ENCODE measurements at places on chromosomes 12 and 14.

GRCh38 chr14:70907176-70907995 lies at the start of gene PCNX1:
TSS of gene PCNX1 (plus strand) at chr14:70907459. CDS start at chr14:70907851, 392 bp downstream.
- DNase-seq = peak; percentile 96

DNA sequence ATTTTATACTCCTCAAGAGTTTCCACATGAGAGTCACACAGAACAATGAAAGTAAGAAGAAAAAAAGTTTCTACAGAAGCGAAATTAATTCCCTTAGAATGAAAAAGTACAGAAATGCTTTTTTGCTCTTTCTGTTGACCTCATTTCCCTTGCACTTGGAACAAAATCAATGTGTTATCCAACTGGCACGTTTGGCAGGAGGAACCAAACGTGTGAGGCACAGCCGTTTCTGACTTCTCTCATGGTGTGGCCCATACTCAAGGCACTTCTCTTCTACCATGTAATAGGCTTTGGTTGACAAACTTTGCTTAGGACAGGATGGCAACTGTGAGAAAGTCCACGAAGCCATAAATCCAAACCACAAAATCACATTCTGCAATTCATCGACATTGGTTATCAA lies 297.0 kb downstream of the FUT8 start:
- no peak for DNase-seq

DNA sequence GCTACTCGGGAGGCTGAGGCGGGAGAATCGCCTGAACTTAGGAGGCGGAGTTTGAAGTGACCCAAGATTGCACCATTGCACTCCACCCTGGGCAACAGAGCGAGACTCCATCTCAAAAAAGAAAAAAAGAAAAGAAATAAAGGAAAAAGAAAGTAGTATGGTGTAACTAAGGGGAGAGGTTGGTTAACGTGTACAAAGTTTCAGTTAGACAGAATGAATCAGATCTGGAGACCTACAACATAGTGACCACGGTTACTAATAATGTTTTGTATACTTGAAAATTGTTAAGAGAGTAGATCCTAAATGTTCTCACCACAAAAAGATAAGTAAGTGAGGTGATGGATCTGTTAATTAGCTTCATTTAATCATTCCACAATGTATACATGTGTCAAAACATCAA lies 1208.8 kb downstream of the VRK1 start:
- DNase-seq = no peak

DNA sequence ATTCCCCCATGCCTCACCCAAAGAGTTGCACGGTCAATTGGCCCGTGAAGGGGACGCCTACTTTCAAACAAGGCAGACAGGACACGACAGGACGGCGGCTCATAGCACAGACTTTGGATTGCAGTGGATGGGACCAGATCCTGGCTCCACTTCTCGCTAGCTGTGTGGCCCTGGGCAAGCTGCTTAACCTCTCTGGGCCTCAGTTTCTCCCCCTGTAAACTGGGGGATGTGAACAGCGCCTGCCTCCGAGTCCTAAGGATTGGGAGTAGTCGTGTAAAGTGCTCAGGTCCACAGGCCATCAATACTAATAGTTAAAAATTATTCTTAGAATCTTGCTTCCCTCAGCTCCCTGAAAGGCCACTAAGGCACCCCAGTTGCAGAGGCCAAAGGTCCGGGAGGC lies 13.1 kb downstream of the RHOF start:
- DNase-seq = no peak

- DNase-seq = no peak
Measured at GRCh38 chr12:129629901-129630300, 273.9 kb downstream of the TMEM132D start.

- no peak for DNase-seq
Measured at GRCh38 chr14:32121536-32121935, 44.4 kb downstream of the ARHGAP5 start.

DNA sequence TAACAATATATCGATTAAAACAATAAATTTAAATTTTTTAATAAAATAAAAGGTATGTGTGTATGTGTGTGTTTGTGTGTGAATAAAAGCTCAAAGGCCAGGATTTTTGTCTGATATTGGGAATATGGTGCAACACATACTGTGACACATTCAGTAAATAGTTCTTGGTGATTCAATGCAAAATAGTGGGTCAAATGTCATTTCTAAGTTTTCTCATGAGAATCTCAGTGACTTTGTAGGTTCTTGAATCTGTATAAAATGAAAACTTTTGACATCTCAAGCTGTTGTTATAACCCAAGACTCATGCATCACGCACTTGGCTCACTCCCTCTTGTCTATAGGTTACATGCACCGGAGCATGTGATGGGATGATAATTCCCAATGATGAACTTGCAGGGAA lies 16.2 kb upstream of the MED6 start:
- no peak for DNase-seq

- DNase-seq = no peak
Measured at GRCh38 chr14:72965249-72965648, 39.0 kb downstream of the DCAF4 start.

- DNase-seq = peak; percentile 93
Measured at GRCh38 chr12:68538726-68539614, 71.7 kb upstream of the RAP1B start.

GRCh38 chr12:30067146-30067545 lies 283.4 kb upstream of the TMTC1 start:
- DNase-seq = no peak

DNA sequence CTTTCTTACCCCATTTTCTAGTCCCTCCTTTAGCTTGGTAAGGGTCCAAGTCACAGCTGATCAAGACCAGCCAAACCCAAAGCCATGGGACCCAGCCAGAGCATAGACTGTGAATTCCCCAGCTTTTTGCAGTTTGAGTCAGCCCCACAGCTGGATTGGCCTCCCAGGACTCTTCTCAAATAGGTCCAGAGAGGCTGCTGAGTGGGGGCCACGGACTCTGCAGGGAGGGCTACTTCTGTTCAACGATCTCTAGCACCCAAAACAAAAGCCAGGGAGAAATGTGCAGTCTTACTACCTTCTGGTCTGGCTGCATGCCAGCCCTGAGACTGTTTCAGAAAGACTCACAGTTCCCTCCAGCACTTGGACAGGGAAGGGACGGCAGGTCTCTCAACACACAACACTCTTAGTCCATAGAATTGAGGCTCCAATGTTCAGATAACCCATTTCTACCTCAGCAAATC lies 1.6 kb downstream of the VDR start:
- peak; percentile 74 for DNase-seq

GRCh38 chr12:40103043-40103442 lies 2.8 kb downstream of the SLC2A13 start:
- DNase-seq = no peak

DNA sequence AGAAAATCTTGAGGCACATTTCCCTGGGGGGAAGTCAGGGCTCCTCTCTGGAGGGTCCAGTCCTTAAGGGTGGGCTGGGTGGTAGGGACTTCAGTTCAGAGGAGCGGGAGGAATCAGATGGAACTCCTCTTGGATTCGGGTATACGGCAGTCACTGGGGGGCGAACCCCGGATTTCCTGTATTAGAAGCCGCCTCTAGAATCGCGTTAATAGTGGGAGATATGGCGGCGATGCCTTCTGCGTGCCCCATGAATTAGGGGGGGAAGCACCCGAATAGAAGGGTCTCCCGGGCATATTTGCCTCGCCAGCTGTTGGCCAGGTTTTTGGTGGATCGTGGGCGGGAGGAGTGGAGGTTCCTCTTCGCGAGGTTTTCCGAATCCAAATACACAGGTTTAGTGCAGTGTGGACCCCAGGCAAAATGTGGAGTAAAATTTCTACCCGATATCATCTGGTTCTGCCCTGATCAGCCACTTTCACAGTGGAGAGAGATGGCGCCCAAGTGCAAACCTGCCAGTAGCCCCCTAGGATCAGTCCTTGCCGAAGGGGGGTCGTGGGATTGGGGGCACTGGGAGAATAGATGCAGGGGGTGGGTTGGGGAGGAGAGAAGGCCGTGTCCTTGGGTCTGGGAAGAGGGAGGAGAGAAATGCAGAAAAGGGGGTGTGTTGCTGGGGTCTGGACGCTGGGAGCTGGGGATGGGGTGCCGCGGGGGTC lies 628 bp downstream of the MEG3 start:
- no peak for DNase-seq

GRCh38 chr14:55846826-55847446 lies 266.9 kb downstream of the KTN1 start:
- DNase-seq = peak; percentile 59

- DNase-seq = no peak
Measured at GRCh38 chr12:39553476-39553875, 66.1 kb downstream of the ABCD2 start.

DNA sequence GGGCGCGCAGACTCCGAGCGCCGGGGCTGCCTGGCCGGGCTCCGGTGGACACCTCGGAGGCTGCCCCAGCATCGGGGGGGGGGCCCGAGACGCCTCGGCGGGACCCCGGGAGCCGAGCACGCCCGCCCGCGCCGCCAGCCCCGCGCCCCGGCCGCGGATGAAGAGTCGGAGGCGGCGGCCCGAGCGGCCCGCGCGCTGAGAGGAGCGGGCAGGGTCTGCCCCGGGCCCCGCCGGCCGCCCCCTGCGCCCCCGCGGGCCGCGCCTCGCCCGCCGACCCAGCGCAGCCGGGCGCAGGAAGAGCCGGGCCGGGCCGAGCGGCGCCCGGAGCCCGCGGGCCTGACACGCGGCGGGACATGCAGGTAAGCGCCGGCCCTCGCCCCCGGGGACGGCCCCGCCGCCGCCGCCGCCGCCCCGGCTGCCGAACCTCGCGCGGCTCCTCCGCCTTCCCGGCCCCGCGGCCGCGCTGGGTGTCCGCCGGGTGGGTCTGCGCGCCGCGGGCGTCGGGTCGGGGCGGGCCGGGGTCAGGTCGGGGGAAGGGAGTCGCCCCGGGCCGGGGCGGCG lies 63.7 kb downstream of the FBXL14 start:
- DNase-seq = no peak

DNA sequence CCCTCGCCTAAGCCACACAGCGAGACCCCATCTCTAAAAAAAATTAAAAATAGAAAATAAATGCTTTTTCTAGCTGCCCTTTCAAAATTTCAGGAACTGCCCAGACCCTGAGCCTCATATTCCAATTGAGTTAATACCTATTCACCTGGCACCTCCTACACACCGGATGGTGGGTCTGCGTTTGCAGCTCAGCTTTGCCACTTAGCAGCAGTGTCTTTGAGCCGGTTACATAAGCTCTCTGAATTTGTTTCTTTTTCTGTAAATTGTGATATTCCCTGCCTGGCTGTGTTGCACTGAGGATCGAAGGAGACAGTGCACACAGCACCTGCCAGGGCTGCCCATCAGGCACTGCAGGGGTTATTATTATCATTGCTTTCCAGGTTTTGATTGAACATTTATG lies 125.6 kb downstream of the EML1 start:
- DNase-seq = no peak

DNA sequence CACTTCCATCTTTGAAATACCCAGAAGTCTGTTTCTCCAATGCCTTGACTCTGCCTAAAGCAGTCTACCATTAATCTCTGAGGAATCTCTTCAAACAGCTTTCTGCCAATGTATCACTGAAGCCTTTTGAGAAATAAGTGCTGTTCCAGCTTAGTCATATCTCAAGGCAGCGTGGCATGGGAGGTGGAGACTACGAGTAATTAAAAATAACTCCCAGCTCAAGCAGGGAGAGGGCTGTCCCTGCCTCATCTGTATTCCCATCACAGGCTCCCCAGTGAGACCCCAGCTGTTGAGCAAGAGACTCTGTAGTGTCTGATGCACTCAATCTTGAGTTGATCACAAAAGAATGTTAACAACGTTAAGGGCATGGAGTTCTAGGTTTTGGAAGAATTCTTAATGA lies 700.6 kb downstream of the DIO2 start:
- DNase-seq = no peak

GRCh38 chr14:70188322-70188658 lies 461 bp downstream of the SLC8A3 start:
- DNase-seq = no peak

GRCh38 chr12:45774508-45775162 lies 45.1 kb downstream of the ARID2 start:
- no peak for DNase-seq

DNA sequence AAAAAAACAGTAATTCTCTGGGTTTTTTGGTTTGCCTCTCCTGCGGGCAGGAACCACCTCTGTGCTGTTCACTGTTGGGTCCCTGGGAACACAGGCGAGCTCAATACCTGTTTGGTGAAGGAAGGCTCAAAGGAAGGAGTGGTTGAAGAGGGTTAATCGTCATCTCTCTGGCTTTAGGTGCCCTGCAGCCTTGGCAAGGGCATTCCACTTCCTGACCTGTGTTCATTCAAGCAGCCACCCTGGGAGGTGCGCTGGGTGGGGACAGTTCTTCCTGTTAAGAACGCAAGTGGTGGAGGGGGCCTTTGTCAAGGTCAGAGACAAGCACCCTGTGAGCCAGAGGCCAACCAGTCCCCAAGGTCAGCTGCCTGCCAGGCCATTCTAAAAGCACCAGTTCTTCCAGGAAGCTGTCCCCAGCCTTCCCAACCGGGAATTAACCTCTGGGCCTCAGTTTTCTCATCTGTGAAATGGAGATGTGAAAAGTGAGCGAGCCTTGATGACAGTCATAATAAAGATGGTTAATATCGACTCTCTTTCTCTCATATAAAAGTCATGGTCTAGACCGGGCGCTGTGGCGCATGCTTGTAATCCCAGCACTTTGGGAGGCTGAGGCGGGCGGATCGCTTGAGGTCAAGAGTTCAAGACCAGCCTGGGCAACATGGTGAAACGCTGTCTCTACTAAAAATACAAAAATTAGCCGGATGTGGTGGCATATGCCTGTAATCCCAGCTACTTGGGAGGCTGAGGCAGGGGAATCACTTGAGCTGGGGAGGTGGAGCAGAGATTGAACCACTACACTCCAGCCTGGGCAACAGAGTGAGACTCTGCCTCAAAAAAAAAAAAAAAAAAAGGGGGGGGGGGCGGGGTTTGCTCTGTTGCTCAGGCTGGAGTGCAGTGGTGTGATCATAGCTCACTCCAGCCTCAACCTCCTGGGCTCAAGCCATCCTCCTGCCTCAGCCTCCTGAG lies 6.1 kb downstream of the RHOF start:
- DNase-seq = no peak

DNA sequence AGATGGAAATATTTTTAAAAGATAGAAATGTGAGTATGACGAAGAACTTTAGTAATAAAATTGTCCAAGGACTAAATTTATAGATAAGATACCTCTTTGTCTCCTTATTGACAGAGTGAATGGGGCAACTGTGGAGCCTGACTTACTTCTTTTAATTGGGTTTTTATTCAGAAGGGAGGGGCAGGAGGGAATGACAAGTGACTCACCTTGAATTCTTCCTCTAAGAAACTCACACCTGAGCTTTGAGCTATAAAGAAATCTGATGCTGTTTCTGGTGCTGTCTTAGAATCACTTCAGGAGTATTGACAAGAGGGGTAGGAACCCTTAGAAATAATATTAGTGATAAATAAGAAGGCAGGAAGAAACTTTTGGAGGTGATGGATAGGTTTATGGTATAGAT lies 951 bp downstream of the NR1H4 start:
- DNase-seq = no peak

DNA sequence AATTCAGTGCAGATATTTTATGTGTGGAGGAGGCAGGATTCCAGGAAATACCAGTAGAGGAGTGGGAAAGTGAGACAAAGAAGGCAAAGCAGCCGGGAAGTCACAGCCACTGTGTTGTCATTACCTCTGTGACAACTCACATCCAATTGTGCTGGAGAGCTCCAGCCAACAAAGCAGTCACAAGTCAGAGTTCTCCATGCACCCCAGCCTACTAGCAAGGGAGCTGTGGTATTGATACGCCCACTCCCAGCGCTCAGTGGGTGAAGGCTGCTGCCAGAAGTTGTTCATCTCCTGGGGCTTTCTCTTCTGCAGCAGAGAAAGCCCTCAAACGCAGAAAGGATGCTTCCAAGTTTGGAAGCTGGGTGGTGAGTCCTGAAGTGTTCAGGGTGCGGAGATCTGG lies 93.9 kb downstream of the DICER1 start:
- no peak for DNase-seq

- DNase-seq = peak; percentile 85
Measured at GRCh38 chr12:5768581-5769196, 176.4 kb downstream of the ANO2 start.
